Muscle of arm (tissue), 14 donors: ENCODE measurements at places on chromosomes 3 and 15.

- no peak for DNase-seq
These were observed 72.8 kb upstream of the ICE2 start for GRCh38 chr15:60551781-60552161.

- no peak for DNase-seq
These were observed 31.6 kb upstream of the LRRC3B start for GRCh38 chr3:26590919-26591484.

DNA sequence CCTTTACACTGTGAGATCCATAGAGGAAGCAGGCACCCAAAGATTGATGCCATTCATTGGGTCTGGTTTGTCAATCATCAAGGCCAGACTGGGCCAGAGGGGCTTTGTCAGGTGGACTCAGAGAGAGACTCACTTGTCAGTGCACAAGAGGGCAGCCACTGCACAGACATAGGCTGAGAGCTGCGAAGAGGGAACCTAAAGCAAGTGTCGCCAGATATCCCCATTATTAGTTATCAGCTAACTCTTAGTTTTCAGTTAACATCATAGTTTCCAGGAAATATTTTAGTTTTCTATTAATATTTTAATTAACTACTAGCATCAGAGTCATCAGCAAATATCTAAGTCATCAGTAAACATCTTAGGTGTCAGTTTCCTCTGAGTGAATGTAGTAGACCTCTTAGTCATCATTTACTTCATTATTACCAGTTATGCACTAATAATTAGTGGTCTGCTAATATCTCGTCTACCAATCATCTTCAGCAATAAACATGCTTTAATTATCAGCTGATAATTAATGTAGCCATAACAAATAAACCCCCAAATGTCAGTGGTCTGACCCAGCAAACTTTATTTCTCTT is 41.7 kb upstream of the LIMD1 start:
- no peak for DNase-seq

GRCh38 chr3:129505341-129505740 is 23.1 kb upstream of the RHO start:
- DNase-seq: no peak

GRCh38 chr15:74406992-74407705 is 26.6 kb downstream of the SEMA7A start:
- DNase-seq: no peak

DNA sequence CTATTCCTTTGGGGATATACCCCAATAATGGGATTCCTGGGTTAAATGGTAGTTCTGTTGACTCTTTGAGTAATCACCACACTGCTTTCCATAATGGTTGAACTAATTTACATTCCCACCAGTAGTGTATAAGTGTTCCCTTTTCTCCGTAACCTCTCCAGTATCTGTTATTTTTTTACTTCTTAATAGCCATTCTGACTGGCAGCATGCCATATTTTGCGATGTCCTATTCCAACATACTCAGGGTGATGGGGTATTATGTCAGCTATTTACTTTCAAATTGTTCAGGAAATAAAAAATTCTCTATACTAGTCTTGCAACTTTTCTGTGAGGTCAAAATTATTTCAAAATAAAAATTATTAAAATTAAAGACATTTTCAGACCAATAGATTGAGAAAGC is 9.1 kb upstream of the PARP14 start:
- DNase-seq: no peak
